Suprapubic skin (tissue), 4 donors: ENCODE measurements at places on chromosomes 2 and 18.

DNA sequence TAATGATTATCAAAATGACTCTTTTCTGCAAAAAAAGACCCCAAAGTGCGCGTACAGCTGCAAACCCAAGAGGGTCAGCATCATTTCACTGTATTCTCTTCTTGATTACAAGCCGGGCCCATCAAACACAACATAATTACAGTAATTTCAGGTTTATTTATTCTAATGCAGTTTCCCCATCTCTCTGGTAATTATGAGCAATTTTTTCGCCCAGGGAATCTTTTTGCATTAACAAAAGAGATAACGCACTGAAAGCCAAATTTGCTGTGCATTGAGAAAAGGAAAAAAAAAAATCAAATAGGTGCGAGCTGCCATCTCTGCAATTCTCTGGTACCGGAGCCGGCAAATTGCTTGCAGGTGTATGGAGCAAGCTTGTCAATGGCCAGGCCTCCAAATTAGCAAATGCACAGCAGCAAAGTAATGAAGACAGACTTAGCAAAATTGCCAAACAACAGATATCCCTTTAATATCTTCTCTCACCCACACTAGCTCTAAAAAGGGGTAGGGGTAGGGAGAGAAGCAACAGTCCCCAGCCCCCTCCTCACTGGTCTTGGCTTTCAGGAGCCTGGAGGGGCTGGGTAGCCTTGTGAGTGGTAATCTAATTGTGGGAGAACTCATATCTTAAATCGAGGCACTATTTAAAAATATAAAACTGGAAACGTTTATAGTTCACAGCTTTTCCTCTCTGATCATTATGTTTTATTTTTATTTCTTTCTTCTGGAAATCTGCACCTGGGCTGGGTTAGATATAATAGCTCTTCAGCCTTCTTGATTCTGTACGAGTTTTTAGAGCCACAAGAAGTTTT, 6.7 kb downstream of the DLX1 start:
- no peak for DNase-seq

DNA sequence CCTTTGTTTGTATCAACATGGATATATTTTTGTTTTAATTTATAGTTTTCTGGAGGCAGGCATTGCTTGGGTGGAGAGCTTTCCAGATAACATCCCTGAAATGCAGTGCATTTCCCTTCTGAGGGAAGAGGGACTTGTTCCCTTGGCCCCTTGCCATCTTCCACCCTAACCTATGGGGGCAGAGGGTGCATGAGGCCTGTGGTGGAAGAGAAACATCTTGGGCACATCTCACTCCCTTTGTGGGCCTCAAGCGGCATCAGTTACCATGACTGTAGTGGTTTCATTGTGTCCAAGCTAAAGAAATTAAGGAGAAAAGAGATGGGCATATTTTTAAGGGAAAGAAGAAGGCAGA, 5.3 kb upstream of the RPL37A start:
- DNase-seq = no peak

GRCh38 chr18:64707052-64707451, 558.2 kb upstream of the LINC00305 start:
- DNase-seq = no peak

GRCh38 chr2:24577481-24577880, 86.4 kb downstream of the NCOA1 start:
- no peak for DNase-seq

GRCh38 chr18:11496526-11497172, 112.7 kb upstream of the SLC35G4 start:
- no peak for DNase-seq
